ENCODE measurements at places on chromosomes 6 and 20.

DNA sequence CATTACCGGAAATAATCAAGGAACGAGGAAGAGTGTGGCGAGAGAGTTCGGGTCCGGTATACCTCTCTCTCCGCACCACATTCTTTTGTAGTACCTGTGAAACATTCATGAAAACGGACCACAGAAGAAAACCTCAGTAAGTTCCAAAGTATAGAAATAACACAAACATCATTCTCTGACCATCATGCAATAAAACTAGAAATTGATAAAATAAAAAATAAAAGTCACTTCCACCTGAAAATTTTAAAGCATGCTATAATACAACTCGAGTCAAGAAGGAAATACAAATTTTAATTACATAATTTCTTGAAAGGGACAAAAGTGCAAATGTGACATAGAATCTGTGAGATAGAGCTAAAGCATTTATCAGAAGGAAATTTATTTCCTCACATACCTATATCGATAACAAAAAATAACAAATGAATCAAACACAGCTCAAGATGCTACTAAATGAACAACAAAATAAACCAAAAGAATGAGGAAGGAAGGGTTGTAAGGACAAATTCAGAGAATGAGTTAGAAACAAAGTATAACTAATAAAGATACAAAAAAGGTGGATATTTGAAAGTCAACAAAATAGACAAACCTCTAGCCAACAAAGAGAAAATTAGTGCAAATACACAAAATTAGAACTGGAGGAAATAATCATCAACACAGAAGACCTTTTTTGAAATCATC lies 84.2 kb downstream of the TRIM27 start:
- DNase-seq, result no peak

DNA sequence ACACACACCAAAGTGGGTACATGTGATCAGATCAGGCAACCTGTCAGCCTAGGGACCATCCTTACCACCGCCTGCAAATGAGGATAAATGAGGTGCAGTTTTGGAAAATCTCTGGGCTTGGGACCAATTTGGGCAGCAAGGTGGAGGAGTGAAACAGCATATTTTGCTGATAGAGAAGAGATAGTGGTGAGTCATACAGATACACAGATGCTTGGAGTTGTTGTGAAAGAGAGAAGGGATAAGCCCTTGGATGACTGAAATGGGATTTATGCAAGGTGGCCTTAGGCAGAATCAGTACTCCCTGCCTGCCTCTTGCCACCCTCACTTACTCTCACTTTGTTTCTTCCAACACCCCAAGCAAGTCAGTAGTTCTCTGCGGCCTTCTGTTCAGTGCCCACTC lies 34.7 kb downstream of the BMP2 start:
- no peak for DNase-seq

DNA sequence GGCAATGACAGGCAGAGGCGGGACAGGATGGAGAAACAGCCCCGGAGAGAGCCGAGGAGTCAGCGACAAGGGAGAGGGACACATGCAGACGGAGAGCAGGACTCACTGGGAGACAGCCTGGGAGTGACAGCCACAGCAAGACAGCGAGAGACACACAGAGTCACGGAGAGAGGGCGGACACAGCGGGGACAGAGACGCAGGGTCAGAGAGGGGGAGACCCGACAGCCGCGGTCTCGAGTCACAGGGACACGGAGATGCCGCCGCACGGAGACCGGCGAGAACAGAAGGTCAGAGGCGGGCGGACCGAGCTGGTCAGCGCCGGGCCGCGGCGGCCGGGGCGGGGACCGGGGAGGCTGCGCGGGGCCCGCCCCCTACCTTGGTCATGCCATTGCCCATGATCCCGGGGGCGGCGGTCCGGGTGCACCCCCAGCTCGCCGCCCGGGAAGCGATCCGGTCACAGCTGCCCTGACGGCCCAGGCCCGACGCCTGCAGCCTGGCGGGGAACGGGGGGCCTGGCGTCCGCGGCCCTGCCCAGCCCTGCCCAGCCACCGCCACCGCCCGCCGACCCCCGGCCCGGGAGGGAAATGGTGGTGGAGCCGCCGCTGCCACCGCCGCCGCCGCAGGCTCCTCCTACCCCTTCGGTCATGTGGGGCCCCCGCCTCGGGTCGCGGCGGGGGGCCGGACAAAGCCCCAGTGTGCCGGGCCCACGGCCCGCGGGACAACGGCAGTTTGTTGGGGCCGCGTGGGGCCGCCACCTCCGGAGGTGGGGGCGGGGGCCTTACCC lies at the start of the genes DUSP15 and TTLL9:
DUSP15 (minus strand) TSS at position 586 of the 784 bp plus-strand sequence; CDS start at position 396, 190 bp downstream.
TTLL9 (plus strand) TSS at position 693 of the 784 bp plus-strand sequence. CDS start 493 bp downstream, outside the sequence.
- no peak for DNase-seq

DNA sequence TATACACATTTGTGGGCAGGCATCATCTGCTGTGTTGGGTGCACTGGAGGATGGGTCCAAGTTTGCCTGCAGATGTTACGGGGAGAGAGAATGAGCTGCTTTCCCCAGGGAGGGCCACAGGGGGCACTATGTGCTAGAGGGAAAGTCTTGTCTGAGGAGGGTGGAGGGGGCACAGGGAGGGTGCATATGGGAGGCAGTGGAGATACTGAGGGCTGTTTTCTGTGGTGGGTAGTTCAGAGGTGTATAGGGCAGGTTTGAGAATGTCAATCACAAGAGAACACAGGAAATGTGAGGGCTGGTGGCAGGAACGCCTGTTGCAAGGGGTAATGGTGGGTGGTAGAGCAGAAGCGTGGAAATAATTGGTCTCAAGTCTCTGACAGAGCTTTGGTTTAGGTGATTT lies 7.7 kb upstream of the PTPRA start:
- DNase-seq, result peak; percentile 29

GRCh38 chr20:43187476-43188233 lies 2.1 kb downstream of the PTPRT start:
- DNase-seq, result peak; percentile 52

DNA sequence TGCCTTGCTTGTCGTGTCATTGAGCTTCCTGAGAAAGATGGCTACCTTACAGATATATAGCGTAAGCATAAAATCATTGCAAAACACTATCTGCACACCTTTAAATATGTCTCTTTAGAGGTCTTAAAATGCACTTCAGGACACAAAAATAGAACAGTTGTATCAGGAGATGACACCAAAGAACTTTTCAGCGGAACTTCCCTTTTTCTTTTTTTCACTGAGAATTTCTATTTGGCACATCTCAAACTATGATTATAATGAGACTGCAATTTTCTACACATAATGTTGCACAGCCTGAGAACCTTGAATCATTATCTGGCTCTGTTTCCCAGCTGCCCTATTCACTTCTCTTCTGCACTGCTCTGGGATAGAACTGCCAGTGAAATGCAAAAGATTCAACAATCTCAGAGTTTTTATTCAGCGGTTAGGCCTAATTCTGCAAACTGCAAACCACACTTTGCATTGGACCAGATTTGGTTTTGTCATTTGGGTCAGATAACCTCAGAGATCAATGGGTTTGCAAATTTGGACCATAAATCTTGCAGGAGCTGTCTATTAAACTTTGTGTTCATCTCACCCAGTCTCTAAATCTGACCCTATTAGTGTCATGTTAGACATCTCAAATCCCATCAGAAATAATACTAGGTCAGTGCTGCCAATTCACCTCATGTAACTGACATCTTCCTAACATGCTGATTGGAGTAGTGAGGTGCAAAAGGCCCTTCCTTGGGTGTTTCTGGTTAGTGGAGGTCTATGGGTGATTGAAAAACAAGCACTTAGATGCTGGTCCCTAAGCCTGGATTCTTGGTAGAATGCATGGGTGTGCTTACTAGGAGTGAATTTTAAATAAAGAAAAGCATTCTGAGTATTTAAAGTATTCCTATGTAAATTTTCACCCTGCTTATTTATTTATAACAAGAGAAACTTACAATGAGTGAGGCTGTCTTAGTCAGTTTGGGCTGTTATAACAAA lies 382.7 kb downstream of the UTRN start:
- no peak for DNase-seq

DNA sequence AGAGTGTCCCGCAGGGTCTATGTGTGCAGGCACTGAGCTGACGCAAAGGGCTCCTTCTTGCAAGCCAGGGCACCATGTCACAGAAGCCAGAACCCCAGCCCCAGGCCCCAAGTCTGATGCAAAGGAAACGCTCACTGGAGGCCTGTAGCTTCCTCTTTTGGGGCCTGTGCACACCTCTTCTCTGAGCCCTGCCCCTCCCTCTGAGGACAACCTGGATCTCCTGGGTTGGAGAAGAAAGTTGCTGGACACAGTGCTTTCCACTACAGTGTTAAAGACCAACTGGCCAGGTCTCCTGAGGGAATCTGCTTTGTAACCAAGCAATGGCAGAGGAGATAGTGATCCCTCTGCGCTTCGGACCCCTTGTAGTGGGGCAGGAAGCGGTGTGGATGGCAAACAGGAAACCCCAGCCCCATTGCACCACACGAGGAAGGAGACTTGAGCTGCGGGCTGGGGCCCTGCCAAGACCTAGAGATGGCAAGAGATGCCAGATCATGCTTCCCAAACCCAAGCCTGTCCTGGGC lies 90.0 kb downstream of the PRND start:
- no peak for DNase-seq
